ENCODE measurements at places on chromosomes 11 and 22. TPM values are rescaled to one million over a fixed set of nuclear protein-coding genes. Genes with fewer than 3 reads are reported as not detected.

DNA sequence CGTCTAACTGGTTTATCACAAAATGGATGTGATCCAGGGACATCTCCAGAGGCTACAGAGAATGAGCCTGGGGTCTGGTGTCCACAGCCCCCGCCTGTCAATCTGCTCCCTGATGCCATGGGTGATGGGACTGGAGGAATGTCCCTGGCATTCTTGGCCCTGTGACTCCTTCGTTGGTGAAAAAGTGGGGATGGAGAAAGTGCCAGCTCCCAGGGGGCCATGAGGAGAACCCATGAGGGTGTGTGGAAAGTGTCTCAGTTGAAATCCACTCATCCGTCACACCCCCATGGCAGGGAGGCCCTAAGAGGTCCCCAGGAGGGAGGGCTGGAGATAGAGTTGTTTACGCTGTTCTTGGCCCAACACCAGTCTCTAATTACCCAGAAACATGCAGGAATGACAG lies 322.0 kb downstream of the CTTN start:
- no peak for DNase-seq

GRCh38 chr11:35765211-35765610 lies 102.6 kb downstream of the TRIM44 start:
- DNase-seq = no peak

- DNase-seq = peak; percentile 8
Measured at GRCh38 chr11:132911186-132911585, 621.1 kb downstream of the OPCML start.

DNA sequence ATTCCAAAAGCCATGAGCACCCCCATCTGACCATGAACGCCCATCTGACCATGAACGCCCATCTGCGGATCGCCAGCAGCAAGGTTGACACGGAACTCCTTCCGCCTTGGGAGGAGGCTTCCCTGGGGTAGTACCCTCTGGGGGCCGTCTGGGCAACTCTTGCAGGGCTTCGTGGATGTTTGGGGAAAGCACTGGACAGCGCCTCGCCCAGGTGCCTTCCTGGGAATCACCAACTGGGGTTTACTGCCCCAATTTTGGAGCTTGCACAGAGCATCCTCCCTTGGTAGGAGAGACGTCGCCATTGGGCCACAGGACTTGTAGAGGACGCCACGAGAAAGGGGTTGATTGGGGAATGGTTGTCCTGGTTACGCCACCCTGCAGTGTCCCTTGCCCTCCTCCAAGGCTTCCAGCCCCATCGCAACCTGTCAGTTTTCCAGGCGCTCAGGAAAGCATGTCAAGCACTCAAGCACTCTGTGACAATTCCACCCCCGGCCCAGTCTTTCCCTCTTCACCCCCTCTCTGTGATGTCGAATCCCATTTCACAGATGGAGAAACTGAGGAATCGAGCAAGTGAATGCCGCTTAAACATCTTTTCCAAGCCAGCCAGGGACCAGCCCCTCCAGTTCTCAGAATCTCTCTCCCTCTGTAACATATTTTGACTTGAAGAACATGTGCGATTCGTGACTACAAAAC lies 914 bp upstream of the PRDM11 start:
- DNase-seq = no peak

- DNase-seq = no peak
Measured at GRCh38 chr22:46041642-46042041, 64.7 kb upstream of the WNT7B start.

DNA sequence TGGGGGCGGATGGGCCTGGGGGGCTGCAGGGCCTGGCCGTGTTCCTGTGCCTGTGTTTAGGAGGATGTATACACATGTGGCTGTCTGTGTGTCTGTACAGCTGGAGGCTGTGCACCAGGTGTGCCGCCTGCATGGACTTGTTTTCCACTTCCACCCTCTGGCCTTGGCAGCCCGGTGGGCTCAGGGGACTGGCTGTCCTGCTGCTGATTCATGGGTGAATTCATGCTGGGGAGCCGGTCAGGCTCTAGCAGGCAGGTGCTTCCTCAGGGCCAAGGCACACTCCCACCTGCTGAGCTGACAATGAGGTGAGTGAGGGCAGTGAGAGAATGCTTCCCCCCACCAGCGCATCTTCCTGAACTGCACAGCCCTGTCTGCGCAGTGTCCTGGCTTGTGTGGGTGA lies 88.4 kb downstream of the CCDC81 start:
- no peak for DNase-seq

GRCh38 chr11:70470127-70470526 lies 71.8 kb downstream of the CTTN start:
- peak; percentile 90 for DNase-seq

- no peak for DNase-seq
Measured at GRCh38 chr22:48653929-48654328, 1173.7 kb downstream of the BRD1 start.

DNA sequence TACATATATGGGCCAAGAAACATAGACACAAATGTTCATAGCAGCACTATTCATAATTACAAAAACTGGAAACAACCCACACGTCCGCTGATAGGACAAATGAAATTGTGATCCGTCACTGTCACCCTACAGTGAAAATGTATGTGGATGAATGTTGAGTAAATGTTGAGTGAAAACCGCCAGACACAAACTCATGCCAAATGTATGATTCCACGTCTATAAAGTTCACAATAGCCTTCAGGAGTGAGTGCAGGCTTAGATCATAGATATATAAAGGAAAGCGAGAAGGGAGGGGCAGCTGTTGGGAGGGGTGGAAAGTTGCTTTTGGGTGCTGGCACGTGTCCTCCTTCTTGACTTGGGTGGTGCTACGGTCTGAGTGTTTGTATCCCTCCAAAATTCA lies 33.6 kb downstream of the DBX1 start:
- no peak for DNase-seq

- no peak for DNase-seq
Measured at GRCh38 chr22:30175690-30176288, 70.8 kb downstream of the LIF start.

DNA sequence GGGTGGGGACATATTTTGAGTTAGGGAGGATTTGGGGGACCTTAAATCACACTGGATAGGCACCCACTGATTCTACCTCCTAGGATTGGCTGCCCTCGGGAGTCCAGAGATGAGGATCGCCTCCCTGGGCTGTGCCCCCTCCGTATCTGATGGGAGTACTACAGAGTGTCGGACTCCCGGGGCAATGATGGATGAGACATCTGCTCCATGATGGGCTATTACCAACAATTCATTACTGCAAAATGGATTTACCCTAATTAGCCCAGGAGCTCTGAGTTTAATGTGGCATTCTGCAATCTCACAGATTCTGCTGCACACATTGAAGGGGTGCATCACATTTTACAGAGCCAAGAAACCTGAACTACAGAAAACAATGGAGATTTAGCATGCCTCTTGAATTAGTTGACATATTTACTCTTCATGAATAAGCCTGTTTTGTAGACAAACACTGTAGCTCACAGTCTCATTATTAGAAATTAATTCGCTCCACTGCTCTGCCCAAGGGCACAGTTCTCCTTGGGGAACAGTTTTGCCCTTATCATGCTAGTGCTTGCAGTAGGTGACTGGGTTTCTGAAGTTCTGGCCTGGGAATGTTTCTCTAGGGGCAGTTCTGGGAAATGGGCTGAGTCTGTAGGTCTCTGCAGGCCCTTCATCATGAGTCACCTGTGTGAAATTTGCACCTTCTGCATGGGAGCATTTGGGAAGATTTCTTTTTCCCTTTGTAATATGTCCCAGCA lies 217.1 kb upstream of the PLET1 start:
- no peak for DNase-seq

DNA sequence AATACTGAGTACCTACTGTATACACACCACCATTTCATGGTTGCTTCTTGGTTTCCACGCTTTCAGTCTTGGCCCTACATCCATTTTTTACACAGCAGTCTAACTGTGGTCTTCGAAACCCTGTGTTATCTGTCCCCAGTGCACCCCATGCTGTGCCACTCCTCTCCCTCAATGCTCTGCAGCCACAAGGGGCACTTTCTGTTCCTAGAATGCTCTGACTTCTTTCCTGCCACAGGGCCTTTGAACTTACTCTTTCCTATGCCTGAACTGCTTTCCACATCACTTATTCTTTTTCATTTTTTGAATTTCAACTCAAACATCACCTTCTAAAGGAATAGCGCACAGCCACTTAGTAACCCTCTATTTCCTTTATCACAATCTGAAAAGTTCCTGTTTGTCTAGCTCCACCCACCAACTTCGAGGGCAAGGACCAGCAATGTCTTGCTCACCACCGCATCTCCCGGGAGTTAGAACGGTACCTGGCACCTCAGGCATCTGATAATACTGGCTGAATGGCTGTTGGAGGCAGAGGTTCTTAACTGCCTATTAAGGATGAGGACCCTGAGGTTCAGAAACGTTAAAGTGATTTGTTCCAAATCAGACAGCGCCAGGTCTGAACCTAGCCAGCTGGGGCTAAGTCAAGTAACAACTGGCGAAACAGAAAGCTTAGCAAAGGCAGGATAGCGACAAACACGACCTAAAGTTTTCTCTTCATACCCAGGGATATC lies 568 bp downstream of the ALG8 start:
- DNase-seq = peak; percentile 15

DNA sequence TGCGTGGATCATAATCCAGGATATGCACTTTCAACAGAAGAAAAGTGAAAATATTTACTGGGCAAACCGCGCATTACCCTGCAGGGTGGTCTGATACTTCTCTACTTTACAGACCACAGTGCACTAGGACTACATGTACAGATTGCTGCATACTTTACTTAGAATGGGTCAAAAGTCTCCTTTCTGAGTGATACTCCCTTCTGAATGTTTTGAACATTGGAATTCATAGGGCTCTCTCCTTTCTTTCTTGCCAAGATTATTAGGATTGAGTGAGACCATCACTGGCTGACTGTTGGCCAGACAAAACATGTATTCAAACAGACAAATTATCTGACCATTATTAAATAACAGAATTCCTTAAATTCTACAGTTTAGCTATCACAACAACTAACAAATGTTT lies 6.6 kb upstream of the FIBIN start:
- DNase-seq = no peak

DNA sequence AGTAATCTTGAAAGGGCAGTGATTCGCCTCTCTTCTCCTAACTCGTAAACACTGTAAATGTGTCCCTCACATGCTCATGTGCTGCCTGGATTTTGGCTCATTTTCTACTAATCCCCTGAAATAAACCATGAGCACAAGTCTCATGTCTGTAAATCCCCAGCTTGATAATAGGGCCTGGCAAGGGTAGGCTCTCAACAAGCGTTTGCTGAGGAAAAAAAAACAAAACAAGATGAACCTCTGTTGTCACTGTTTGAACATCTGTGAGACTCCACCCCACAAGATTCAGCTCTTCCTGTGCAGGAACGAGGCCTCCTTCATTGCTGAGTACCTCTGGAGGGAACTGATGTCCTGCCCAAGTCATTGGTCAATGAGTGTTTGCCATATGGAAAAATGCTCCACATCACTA lies 4.5 kb upstream of the CYB5R2 start:
- no peak for DNase-seq

GRCh38 chr11:60240662-60241061 lies 2.3 kb downstream of the MS4A4E start:
- DNase-seq = no peak

GRCh38 chr11:124768914-124769313 lies 6.8 kb upstream of the ESAM start:
- no peak for DNase-seq

DNA sequence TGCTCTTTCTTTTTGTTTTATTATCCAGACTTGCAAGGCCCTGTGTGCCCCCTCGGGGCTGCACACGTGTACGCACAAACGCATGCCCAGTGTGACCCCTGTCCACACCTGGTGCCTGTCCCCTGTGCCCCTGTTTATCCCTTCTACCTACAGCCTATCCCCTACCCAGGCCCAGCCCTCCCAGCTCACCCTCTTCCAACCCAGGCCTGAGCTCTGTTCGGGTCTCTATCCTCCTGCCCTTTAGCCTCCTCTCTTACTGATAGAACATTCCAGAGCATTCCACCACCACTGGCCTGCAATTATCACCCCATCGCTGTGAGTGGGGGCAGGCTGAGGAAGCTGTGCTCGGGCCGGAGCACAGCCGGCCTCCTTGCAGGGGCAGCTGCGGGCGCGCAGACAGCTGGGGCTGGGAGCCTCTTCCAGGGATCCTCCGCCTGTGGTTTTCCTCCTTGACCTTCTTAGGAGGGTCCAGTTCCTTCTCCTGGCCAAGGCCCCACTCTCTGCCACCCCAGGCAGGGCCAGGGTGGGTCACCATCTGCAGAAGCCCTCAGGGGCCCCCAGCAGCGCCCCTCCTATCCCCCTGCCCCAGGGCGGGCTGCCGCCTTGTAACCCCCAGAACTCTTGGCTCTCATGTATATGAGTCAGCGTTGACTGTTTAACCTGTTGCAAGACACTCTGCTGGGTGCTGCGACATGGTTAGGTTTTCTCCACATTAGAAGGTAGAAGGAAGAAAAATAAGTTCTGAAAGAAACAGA lies 41.8 kb upstream of the KCNQ1OT1 start:
- peak; percentile 75 for DNase-seq

GRCh38 chr11:107856180-107856980 lies 2.2 kb downstream of the SLC35F2 start:
- no peak for DNase-seq

DNA sequence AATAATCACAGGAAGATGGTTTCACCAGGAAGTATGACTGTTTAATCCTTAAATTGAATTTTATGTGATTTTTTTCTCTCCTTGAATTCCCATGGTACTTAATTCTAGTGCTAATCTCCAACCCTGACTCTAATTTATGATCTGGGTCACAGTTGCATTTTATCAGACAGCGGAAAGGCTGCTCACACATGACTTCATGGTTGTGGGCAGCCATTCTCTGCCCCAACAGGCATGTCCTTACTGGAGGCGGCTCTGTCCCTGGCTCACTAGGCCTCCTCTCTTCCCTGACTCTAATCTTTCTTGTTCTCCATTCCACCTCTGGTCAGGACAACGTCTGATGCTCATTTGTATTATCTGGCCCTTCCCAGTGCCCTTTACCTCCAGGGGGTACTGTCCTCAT lies 184.4 kb downstream of the CHST1 start:
- no peak for DNase-seq

The TMEM191C gene
- total RNA-seq = 0.75 TPM

The TAF1D gene
- total RNA-seq = 246 TPM

The BMAL1 gene
- total RNA-seq = 10.5 TPM

The KCNJ1 gene
- 0.29 TPM for total RNA-seq

The OR8J1 gene
- total RNA-seq = not detected

The NNMT gene
- 921 TPM for total RNA-seq

The VPREB1 gene
- not detected for total RNA-seq

The CDON gene
- total RNA-seq = 73.4 TPM

The RFPL3 gene
- total RNA-seq = not detected
